ENCODE measurements at places on chromosomes 13 and 19.

DNA sequence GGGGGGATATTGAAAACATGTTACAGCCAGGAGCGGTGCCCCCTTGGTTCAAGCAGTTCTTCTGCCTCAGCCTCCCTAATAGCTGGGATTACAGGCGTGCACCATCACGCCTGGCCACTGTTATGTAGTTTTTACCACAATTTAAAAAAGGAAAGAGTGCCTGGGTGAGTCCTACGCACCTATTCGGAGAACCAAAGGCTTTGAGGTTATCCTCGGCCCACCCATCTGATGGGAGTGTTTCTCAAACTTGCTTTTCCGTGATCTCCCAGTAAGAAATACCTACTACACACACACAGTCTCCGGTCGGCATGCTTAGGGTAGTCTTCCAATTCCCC is 4.2 kb upstream of the GP6 start:
- DNase-seq: no peak

- DNase-seq: no peak
These were observed 84.6 kb downstream of the CYSLTR2 start for GRCh38 chr13:48738311-48738710.

DNA sequence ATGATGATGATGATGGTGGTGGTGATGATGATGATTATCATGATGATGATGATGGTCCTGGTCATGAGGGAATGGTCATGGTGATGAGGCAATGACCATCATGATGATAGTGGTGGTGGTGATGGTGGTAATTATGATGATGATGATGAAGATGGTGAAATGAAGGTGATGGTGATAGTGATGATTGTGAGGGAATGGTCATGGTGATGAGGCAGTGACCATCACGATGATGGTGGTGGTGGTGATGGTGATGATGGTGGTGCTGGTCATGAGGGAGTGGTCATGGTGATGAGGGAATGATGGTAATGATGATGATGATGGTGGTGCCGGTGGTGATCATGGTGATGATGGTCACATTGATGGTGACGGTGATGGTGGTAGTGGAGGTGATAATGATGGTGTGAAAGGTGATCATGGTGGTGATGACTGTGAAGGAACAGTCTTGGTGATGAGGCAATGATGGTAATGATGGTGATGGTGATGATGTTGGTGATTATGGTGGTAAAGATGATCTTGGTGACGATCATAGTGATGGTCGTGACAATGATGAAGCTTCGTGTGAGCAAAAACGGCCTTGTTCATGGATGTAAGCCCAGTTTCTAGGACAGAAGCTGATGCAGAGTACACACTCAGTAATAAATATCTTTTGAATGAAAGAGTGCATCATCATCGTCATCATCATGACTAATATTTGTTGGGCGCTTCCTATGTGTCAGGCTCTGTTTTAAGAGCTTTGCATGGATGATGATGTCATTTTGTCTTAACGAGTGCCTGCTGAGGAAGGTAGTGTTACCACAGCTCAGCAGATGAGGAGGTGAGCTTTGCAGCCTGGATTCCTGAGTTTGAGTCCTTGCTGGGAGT is 17.3 kb downstream of the SBK2 start:
- DNase-seq: no peak

DNA sequence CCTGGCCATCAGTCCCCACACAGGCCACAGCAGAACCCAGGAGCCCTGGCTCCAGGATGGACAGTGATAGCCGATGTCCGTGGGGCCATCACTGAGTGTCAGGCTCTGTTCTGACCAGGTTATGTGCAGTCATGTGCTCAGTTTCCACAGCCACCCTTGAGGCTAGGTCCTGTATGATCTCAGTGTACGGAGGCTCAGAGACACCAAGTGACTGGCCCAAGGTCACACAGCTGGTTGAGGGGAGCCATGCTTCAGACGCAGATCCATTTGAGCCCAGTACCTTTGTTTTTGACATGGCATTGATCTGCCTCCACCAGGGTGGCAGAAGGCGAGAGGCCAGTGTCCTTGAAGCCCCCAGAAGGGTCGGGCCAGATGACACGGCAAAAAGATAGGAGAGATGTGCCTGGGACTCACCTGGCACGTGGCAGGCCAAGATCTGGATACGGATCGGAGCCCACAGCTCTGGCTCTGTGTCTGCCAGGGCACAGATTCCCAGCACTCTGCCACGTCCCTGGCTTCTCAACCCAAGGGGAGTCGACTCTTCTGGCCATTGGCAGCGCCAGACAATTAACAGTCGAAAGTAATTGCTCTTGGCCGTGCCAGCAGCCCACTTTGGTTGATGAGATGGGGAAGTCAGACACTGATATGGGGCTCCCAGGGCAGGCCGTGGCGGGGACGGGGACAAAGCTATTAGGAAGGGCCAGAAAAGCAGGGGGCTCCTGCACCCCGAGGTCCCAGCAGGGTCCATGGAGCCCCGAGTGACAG is 15.6 kb downstream of the EVI5L start:
- DNase-seq: no peak

DNA sequence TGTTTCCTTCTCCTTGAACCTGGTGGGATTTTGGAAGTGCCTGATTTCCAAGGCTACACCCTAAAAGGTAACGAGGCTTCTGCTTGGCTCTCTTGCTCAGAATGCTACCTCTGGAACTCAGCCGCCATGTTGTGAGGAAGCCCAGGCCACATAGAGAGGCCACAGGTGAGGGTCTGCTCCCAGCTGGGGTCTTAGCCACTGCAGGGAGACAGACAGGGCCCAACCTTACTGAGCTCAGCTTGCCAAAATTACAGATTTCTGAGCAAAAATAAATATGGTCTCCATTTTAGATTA is 61.4 kb downstream of the GPR12 start:
- no peak for DNase-seq

GRCh38 chr19:39937094-39937720 is 2.8 kb upstream of the FCGBP start:
- DNase-seq: peak; percentile 56

DNA sequence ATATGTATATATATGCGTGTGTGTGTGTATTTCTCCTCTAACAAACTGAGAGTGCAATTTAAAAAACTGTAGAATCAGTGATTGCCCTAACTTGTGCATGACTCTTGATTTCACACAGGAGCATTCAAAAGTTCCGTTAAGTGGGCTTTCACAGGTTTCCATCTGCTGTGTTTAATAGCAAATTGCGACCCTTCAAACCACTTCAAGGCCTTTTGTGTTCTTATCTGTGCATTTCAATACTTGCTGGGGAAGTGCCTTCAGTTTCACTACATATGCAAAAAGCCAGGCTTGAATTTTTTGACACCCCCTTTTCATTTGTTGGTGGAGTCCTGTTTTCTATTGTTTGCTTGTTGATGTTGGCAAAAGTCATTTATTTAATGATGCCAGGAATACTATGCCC is 158.0 kb downstream of the TM9SF2 start:
- no peak for DNase-seq

DNA sequence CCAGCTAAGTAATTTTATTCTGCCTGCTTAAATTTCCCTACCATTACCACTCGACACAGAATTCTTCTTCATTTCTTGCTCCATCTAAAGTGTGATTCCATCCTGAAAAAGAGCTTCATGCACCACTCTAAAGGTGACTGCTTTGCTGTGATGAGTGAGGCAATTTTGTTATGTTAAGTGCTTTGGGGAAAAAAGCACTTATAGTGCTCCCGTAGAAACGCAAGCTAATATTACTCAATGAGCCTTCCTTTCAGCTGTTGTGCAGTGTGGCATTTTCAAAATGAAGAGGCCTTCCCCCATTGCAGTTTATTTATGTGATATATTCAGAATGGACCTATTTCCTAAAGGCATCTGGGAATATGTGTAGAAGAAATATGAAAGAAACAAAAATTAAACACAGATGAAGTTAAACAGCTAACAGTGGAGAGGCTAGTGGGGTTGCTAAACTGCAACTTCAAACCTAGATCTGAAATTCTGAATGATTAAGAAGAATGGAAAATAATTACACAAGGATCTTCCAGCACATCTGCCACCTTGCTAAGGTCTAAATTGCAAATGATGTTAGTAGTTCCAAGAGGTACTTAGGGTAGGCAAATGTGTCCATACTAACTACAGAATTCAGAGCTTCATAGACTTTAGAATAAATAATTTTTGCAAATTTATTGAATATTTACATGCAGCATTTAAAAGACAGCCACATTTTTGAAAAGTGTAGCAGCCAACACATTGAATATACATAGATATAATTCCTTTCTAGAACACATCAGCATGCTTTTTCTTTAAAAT is 211.7 kb downstream of the DCT start:
- no peak for DNase-seq

GRCh38 chr13:60759499-60759898 is 362.5 kb downstream of the TDRD3 start:
- no peak for DNase-seq

DNA sequence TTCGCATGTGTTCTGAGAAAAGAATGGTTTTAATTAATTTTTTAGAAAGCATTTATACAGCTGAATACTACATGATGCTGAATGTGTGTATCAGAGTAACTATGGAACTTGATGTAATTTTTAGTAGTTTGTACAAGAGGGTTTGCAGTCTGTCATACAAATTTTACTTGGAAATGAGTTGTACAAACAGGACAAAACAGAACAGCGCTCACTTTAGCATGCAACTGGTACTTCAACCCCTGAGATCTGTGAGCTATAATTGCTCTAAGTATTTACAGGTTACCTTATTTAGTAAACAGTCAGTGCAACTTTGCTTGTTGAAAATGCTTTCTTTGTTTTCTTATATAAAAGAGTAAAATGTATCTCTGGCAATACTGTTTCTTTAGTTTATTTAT is 706 bp downstream of the TNFRSF19 start:
- no peak for DNase-seq

DNA sequence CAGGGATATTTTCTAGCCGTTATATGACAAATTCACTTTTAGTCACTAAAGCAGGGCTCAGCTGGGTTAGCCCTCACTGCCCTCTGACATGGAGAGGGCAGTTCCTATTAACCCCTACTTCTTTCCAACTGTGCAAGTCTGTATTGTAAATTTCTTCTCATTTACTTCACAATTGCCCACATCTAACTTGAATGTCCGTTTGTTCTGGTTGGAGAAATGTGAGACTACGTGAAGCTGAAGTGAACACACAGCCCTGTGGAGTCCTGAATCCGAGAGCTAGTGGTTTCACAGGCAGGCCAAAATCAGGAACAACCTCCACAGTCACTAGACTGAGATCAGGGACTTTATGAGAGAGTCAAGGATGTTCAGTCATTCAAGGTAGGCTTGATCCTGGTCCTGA is 4.4 kb upstream of the MYO16 start:
- DNase-seq: no peak

GRCh38 chr19:2992958-2993357 is 15.6 kb downstream of the TLE6 start:
- no peak for DNase-seq

- no peak for DNase-seq
These were observed 387.2 kb upstream of the ATXN8OS start for GRCh38 chr13:69720278-69720983.

GRCh38 chr13:110957181-110957884 is 42.5 kb upstream of the ANKRD10 start:
- no peak for DNase-seq

- no peak for DNase-seq
These were observed 163.4 kb upstream of the GPR12 start for GRCh38 chr13:26923824-26924605.

DNA sequence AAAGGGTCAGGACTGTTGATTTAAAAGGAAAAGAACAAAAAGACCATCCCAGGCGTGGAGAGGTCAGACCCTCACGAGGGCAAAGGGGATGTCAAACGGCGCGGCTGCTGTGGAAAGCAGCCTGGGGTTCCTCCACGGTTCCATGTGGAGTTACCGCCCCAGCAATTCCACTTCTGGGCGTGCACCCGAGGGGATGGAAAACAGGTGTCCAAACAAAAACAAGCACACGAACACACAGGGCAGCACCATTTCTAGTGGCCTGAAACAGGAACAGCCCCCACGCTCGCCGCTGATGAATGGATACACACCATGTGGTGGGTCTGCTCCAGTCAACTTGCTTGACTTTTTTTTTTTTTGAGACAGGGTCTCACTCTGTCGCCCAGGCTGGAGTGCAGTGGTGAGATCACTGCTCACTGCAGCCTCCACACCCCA is 11.2 kb downstream of the AP3D1 start:
- DNase-seq: no peak

- DNase-seq: no peak
These were observed 62.6 kb downstream of the LATS2 start for GRCh38 chr13:20998649-20999415.

Data from T-helper 2 cell treated with Interferon-gamma antibody and Interleukin-4, amounts not matched to agents 5 μg/mL and 100 μg/mL, for 36 hours (primary cell).